ENCODE measurements at places on chromosomes 16 and 17.

DNA sequence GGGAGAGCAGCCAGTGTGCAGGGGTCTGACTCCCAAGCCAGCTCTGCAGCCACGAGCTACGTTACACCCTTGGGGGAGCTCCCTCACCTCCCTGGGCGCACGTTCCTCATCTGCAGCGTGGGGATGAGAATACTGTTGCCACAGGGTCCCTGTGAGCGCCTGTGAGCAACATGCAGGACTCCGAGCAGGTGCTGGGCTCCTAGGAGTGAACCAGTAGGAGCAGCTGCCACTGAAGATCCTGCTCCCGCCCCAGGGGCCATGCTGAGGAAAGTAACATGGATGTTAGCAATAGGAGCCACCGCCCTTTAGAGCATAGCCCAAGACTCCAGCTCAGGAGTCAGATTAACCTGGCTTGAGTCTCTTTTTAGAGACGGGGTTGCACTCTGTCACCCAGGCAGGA, 15.9 kb downstream of the DNAAF1 start:
- DNase-seq = no peak

GRCh38 chr17:73201215-73202069, 8.6 kb downstream of the COG1 start:
- no peak for DNase-seq

- no peak for DNase-seq
Measured at GRCh38 chr16:59021751-59022150, 287.6 kb upstream of the GOT2 start.

DNA sequence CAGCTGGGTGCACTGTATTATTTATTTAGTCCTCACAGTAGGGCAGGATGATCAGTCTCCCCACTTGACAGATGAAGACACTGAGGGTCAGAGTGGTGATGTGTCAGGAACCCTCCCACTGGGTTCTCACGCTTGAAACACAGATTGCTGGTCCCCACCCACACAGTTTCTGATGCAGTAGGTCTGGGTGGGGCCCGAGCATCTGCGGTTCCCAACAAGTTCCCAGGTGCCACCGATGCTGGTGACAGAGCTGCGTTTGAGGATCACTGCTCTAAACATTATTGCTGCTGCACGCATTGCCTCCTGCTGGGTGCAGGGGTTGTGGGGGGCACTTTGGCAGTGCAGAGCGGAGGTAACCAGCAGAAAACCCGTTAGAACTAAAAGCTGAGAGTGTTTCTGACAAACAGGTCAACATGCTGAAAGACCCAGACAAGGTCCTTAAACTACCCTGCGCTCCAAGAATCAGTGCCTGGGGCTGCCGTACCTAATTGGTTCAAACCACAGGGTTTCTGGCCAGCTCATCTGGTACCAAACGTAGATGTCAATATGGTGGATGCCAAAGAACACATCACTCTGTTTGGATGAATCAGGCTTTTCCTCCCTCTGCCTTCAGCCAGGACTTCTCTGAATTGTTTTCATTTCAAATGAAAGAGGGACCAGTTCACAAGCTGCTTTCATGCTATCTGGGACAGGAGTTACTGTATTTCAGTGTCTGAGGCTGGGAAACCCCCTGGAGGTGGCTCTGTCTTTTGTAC, 76.0 kb downstream of the ABCC1 start:
- no peak for DNase-seq

GRCh38 chr17:31388770-31389656, 2.5 kb upstream of the RAB11FIP4 start:
- DNase-seq = peak; percentile 5

DNA sequence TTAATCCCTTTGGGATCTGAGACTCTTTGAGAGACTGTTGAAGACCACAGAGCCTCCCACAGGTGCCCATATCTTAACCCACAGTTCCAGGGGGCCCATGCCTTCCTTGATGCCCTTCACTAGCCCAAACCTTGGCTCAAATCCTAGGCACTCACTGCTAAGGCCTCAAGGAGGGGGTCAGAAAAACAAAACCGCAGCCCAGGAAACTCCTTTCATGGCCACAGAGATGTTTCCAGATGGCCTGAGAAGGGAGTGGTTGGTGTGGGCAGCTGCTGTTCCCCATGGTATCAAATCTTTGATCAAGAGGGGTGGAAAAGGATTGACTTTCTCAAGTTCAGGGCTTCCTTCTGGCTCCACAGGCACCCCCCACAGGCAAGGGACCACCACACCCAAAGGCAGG, 44.7 kb downstream of the CDH1 start:
- DNase-seq = no peak

GRCh38 chr17:42695500-42695899, 13.2 kb downstream of the CNTNAP1 start:
- DNase-seq = no peak

GRCh38 chr17:1108765-1109605, 70.8 kb downstream of the ABR start:
- no peak for DNase-seq

Measured in Kasumi-1 (cell line).